ENCODE measurements at places on chromosomes 1 and 21.

GRCh38 chr1:85296980-85297379, 20.5 kb upstream of the BCL10 start:
- no peak for DNase-seq

GRCh38 chr1:35644204-35644603, 2.9 kb upstream of the PSMB2 start:
- no peak for DNase-seq

DNA sequence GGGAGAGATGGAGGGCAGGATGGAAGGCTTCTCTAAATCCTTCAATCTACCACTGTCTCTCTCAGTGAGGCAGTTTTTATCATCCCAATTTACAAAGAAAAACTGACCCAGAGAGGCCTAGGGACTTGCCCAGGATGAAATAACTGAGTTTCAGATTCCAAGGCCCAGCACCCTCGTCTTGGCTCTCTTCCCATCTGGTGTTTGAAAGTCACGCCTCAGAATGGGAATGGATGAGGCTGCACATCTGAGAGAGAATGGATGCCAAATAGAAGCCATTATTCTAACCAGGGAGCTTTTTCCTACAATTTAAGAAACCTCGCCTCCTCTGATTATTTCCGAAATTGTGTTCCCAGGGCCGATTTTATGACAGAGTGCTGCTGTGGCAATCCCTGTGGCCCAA, 10.6 kb upstream of the KCNN3 start:
- DNase-seq = no peak

DNA sequence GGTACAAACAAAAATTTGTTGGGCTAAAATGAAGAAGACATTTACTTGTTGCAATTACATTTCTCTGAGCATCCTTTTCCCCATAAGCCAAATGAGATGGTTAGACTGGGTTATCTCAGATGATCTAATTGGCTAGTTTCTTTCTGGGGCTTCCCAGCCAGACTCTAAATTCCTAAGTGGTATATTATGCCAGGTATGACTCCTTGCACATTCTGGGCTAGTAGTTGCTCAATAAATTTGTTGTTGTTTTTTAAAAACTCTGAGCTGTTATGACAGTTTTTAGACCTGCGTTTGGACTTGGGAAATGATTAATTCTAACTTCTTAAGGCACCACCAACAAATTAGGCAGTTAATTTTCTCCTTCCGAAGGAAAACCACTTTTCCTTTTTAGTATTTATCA, 66.1 kb downstream of the UCK2 start:
- DNase-seq = no peak

DNA sequence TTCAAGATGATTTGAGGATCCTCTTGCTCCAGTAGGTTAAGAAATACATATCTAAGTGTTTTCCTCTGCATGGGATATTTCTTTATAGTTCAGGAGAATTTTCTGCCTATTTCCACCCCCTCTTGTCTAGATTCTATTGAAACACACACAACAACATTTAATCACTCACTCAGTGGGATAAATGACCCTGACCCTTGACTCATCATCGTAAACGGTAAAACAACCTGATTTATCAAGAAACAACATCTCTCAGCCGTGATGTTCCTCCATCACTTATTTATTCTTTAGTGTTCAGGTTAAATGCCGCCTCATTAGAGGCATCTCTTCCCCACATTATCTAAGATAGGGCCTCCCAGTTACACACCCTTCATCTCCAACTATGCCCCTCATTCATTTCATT, 208.7 kb upstream of the FMN2 start:
- DNase-seq = no peak

DNA sequence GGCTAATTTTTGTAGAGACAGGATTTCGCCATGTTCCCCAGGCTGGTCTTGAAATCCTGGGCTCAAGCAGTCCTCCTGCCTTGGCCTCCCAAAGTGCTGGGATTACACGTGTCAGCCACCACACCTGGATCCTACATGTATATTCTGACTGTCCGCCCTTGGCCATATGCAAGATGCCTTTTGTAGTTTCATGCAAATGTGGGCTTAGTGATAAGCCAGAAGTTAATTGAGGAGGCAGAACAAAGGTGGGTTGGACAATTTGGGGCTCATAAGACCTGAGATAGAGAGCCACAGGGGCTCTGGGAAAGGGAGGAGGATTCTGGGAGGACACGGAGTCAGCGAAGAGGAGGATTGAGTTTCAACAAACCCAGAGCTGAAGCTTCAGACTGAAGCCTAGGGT, 24.9 kb downstream of the ALPL start:
- DNase-seq = no peak

DNA sequence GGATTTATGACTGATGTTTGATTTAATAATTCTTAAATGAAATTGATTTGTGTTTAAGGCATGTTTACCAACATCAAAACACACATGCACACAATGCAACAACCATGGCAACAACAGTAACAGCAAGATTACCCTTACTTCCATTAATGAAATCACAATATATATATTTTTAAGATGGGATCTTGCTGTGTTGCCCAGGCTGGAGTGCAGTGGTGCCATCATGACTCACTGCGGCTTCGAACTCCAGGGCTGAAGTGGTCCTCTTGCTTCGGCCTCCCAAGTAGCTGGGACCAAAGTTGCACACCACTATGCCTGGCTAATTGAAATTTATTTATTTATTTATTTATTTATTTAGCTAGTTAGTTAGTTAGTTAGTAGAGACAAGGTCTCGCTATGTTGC, 27.7 kb downstream of the NEK7 start:
- no peak for DNase-seq

GRCh38 chr1:53307037-53307436, 20.8 kb downstream of the LRP8 start:
- no peak for DNase-seq

GRCh38 chr1:38285807-38286530, 239.4 kb upstream of the POU3F1 start:
- no peak for DNase-seq
